ENCODE measurements at places on chromosomes 5 and 9. TPM values are rescaled to one million over a fixed set of nuclear protein-coding genes. Genes with fewer than 3 reads are reported as not detected.

The DMRT3 gene
- total RNA-seq, result not detected

The LHX6 gene
- not detected for total RNA-seq

The MSX2 gene
- 31.9 TPM for total RNA-seq

GRCh38 chr5:64188776-64189175, 23.1 kb downstream of the RNF180 start:
- no peaks in the 10 kb centered on the region for H3K36me3 ChIP-seq
- no peak overlapping the region for H3K27ac ChIP-seq
- no peak for DNase-seq
- H3K4me1 ChIP-seq, result peaks cover 5% of the 10 kb centered on the region
- H3K4me3 ChIP-seq, result no peak overlapping the region

GRCh38 chr5:61328791-61329549, 3.1 kb upstream of the ZSWIM6 start:
- peaks cover 41% of the 10 kb centered on the region for H3K4me1 ChIP-seq
- no peaks in the 10 kb centered on the region for H3K27me3 ChIP-seq
- DNase-seq, result no peak
- H3K4me3 ChIP-seq, result peak overlapping the region; percentile 84

- H3K36me3 ChIP-seq, result no peaks in the 10 kb centered on the region
- H3K4me1 ChIP-seq, result no peaks in the 10 kb centered on the region
- no peak overlapping the region for H3K27ac ChIP-seq
These were observed 163.6 kb upstream of the TLE4 start for GRCh38 chr9:79408200-79408599.

- H3K27ac ChIP-seq, result peak overlapping the region; percentile 57
- H3K4me1 ChIP-seq, result peaks cover 43% of the 10 kb centered on the region
- no peaks in the 10 kb centered on the region for H3K27me3 ChIP-seq
- DNase-seq, result no peak
These were observed 182.4 kb upstream of the OTULINL start for GRCh38 chr5:14399054-14399692.

- H3K36me3 ChIP-seq, result peaks cover 3% of the 10 kb centered on the region
- H3K4me3 ChIP-seq, result no peak overlapping the region
- H3K4me1 ChIP-seq, result no peaks in the 10 kb centered on the region
- H3K27ac ChIP-seq, result no peak overlapping the region
- no peak for DNase-seq
These were observed 326.9 kb downstream of the ZNF608 start for GRCh38 chr5:124419531-124419930.

DNA sequence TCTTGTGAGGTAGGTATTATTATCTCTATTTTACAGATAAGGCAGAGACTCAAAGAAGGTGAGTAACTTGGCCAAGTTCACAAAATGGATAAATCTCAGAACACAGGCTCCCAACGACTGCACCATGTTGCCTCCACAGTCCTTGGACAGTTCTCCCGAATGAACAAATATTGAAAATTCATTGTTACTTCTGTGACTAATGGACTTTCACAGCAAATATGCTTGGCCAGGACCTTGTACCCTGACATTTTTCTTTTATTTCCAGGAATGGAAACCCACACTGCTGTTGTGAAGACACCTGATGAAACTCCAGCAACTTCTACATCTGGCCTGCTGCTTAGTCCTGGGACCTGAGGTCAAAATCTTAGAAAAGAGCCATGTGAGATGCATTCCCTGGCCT, 2.5 kb upstream of the CYSTM1 start:
- peaks cover 12% of the 10 kb centered on the region for H3K4me1 ChIP-seq
- peaks cover 5% of the 10 kb centered on the region for H3K27me3 ChIP-seq
- no peaks in the 10 kb centered on the region for H3K36me3 ChIP-seq
- DNase-seq, result no peak
- H3K27ac ChIP-seq, result no peak overlapping the region

- H3K36me3 ChIP-seq, result no peaks in the 10 kb centered on the region
- no peak overlapping the region for H3K4me3 ChIP-seq
- H3K27ac ChIP-seq, result no peak overlapping the region
- peaks cover 3% of the 10 kb centered on the region for H3K4me1 ChIP-seq
- no peaks in the 10 kb centered on the region for H3K27me3 ChIP-seq
- no peak for DNase-seq
These were observed 48.5 kb downstream of the ST8SIA4 start for GRCh38 chr5:100854591-100854990.

DNA sequence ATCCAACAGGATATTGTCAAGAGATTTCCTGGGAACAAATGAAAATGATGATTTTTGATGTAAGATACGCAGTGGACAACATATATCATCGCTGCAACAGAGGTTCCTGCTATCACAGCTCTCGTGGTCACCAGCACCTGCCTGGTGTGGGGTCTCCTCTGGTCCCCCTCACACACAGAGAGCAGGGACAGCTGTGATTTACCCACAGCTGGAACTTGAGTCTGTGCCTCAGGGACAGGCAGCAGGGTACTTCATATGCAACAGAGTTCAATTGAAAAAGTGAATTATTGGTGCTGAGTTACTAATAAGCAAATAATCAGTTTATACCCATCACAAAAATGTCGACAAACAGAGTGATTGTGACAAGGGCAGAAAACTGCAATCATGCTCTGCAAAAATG, 93.4 kb downstream of the LMX1B start:
- peaks cover 13% of the 10 kb centered on the region for H3K4me1 ChIP-seq
- no peak overlapping the region for H3K27ac ChIP-seq
- peak; percentile 64 for DNase-seq
- H3K4me3 ChIP-seq, result no peak overlapping the region

- no peaks in the 10 kb centered on the region for H3K27me3 ChIP-seq
- no peak overlapping the region for H3K4me3 ChIP-seq
- H3K27ac ChIP-seq, result no peak overlapping the region
- no peaks in the 10 kb centered on the region for H3K36me3 ChIP-seq
- H3K4me1 ChIP-seq, result peaks cover 3% of the 10 kb centered on the region
These were observed 32.1 kb upstream of the MSANTD3 start for GRCh38 chr9:100394816-100395215.

All from osteocyte (in vitro differentiated cells).